Endothelial cell (in vitro differentiated cells): ENCODE measurements at places on chromosomes 7 and 10. TPM values are rescaled to one million over a fixed set of nuclear protein-coding genes. Genes with fewer than 3 reads are reported as not detected.

NPSR1 gene
- not detected for total RNA-seq

CCL24 gene
- not detected for total RNA-seq

MMD2 gene
- not detected for total RNA-seq

GRCh38 chr7:128099204-128099671 lies 68.0 kb upstream of the LRRC4 start:
- H3K4me1 ChIP-seq, result peaks cover 19% of the 10 kb centered on the region
- H3K27me3 ChIP-seq, result peaks cover 30% of the 10 kb centered on the region
- no peak overlapping the region for H3K4me3 ChIP-seq
- no peak for DNase-seq
- peaks cover 24% of the 10 kb centered on the region for H3K36me3 ChIP-seq

DNA sequence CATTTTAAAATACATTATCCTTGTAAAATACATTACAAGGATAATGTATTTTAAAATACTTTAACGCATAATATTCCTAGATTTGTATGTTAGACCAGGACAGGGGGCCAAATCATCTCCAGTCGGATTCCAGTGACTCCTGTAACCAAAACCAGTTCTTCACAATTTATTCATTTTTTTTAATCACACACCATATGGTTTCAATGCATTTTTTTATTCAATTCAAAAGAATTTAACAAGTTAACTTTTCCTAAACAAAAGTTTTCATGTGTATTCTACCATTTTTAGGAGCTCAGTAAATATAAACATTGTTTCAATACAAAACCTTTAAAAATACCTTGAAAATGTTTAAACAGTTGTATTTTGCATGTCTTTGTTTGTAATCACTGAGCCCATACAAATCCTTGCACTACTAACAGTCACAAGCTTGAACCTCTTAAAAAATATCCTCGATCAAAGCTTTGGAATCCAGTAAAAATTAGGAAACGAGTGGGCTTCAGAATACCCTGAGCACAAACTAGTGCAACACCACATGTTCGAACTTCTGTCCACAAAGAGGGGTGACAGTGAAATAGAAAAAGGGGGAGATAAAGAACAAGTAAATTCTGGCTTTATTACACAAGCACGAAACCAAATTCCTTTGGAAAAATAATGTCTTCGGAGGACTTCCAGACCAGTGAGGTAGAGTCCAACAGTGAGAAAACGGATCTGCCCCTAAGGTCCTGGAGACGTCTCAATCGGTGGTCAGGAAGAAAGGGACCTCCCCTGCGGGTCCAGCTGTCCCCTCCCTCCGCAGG lies 1.6 kb downstream of the CCDC71L start:
- H3K4me3 ChIP-seq, result peak overlapping the region; percentile 92
- peaks cover 9% of the 10 kb centered on the region for H3K36me3 ChIP-seq
- no peak for DNase-seq
- H3K27ac ChIP-seq, result peak overlapping the region; percentile 43
- peaks cover 11% of the 10 kb centered on the region for H3K4me1 ChIP-seq

DNA sequence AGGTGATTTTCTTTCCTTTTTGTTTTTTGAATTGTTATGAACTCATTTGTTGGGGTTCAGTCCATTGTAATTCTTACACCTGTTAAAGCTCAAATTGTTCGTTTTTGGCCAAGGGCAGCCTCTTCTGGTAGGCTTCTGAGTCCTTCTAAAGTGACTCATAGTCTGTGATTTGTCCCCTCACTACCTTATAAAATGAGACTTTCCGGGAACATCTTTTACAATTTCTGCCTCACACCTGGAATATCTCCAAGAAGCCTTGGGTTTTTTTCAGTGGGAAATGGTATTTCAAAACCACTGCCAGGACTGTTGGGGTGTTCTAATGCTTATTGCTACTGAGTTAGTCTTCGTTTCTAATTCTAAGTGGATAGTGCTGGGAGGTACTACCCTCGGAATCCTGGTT lies 56.7 kb downstream of the BMPR1A start:
- peaks cover 1% of the 10 kb centered on the region for H3K27me3 ChIP-seq
- peaks cover 21% of the 10 kb centered on the region for H3K4me1 ChIP-seq
- DNase-seq, result no peak
- no peak overlapping the region for H3K27ac ChIP-seq
- no peak overlapping the region for H3K4me3 ChIP-seq

CALU gene
- 197 TPM for total RNA-seq

DNA sequence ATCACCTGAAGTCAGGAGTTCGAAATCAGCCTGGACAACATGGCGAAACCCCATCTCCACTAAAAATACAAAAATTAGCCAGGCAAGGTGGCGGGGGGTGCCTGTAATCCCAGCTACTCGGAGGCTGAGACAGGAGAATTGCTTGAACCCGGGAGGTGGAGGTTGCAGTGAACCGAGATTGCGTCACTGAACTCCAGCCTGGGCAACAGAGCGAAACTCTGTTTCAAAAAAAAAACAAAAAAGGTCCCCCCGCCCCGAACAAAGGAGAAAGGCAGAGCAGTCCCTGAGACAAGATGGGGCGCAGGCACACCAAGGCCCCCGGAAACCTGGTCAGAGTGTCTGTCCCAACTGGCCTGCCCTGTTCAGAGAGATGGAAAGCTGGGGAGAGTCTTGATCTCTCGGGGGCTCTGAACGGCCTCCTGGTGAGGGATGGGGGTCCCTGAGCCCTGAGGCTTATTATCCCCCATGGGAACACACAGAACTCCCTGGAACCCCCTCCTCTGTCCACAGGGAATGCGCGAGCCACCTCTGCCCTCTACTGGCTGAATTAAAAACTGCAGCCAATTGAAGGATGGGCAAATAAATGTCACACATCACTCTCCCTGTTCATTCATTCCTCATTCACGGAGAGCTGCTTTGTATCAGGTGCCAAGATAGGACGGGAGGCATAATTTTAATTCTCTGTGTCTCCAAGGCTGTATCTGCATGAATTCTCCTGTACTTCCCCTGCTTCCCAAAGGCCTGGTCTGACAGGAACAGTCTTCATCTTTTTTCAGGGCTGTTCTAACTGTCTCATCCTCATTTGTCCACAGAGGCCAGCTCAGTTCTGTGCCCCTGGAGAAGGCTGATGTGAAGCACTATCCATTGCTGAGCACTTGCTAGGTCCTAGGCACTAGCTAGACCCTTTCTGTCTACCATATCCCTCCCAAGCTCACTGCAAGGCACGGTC lies 28.9 kb downstream of the MAT1A start:
- H3K4me3 ChIP-seq, result no peak overlapping the region
- no peaks in the 10 kb centered on the region for H3K36me3 ChIP-seq
- H3K4me1 ChIP-seq, result peaks cover 7% of the 10 kb centered on the region
